ENCODE measurements at places on chromosomes 12 and 14. TPM values are rescaled to one million over a fixed set of nuclear protein-coding genes. Genes with fewer than 3 reads are reported as not detected.

- DNase-seq: no peak
These were observed 508.1 kb downstream of the PCNX1 start for GRCh38 chr14:71415404-71415690.

TSPAN9 gene
- 50.4 TPM for total RNA-seq

RIPK3 gene
- 0.80 TPM for total RNA-seq

DNA sequence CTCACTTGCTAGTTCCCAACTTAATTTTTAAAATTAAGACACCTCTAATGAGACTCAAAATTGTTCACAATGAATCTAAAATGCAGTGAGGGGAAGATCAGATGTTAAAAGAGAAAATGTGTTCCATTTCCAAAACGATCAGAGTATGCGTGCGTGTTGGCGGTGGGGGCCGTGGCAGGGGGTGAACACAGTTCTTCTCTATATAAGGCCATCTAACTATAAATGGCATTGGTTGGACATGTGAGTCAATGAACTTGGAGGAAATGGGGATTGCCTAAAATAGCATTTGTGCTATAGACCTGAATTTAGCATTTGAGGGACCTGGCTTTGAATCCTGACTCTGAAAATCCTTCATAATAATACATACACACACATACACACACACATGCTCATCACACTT is 149.4 kb downstream of the FOXN3 start:
- DNase-seq: no peak

DNA sequence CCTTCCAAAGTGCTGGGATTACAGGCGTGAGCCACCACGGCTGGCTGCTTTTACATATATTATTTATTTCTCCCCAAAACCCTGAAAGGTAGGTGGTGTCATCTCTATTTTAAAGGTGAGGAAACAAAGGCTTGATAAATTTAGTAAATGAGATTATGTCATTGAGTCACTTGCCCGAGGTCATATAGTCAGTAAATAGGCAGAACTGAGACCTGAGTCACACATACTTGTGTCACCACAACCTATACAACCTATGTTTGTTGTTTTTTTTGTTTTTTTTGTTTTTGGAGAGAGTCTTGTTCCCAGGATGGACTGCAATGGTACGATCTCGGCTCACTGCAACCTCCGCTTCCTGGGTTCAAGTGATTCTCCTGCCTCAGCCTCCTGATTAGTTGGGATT is 12.8 kb downstream of the TSFM start:
- no peak for DNase-seq

GRCh38 chr14:24817212-24818057 is 183.4 kb upstream of the GZMB start:
- DNase-seq: no peak

DNA sequence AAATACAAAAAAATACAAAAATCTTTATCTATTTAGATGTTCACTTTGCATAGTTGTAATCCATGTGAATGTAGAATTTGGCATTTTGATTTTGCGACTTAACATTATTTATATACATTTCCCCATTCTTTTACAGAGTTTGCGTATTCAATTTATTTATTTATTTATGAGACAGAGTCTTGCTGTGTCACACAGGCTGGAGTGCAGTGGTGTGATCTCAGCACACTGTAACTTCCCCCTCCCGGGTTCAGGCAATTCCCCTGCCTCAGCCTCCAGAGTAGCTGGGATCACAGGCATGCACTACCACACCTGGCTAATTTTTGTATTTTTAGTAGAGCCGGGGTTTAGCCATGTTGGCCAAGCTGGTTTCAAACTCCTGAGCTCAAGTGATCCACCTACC is 25.3 kb upstream of the STRN3 start:
- DNase-seq: no peak

IFNG-AS1 gene
- total RNA-seq: not detected

SLC35F4 gene
- total RNA-seq: not detected

- DNase-seq: no peak
These were observed 444.1 kb downstream of the TRHDE start for GRCh38 chr12:72716221-72716620.

- DNase-seq: no peak
These were observed 46.6 kb downstream of the CNTN1 start for GRCh38 chr12:40738856-40739255.

FGF6 gene
- not detected for total RNA-seq

DNA sequence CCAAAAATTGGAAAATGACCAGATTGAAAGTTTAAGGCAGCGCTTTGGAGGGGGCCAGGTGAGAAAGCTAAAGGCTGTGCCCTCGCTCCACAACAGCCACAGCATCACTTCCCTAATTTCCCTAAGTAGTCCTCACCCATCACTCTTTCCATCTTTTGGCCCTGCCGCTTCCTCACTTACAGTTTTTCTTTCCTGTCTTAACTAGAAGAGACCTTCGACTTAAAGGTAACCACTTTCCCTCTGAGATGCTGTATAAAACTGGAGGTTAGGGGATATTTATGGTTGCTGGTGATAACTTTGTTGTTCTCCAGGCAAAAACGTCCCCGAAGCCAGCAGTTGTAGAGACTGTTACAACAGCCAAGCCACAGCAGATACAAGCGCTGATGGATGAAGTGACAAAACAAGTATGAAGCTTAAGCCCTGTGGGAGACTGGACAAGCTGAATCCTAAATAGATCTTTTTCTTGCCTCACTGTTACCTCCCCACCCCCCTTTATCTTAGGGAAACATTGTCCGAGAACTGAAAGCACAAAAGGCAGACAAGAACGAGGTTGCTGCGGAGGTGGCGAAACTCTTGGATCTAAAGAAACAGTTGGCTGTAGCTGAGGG is 4.3 kb downstream of the DDIT3 start:
- no peak for DNase-seq

MGP gene
- 215 TPM for total RNA-seq

KLRC1 gene
- total RNA-seq: not detected

- no peak for DNase-seq
These were observed 152.2 kb upstream of the BMP4 start for GRCh38 chr14:54108481-54109471.

DNA sequence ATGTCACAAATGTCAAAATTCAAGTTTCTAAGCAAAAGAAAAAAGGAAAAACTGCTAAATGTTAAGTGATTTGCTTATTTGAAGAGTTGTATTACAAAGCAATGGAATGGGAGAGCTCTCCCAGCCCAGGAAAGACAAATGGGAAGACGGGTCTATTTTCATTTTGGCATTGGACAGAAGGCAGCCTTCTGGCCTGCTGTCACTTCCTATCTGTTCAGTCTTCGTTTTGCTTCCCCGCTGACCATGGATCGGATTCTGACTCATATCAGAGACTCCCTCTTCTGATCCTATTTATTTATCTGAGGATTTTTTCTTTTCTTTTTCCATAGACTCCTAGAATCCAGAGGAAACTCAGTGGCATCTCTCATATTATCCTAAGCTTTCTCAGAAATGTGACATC is 634.9 kb downstream of the DIO2 start:
- DNase-seq: no peak

DNA sequence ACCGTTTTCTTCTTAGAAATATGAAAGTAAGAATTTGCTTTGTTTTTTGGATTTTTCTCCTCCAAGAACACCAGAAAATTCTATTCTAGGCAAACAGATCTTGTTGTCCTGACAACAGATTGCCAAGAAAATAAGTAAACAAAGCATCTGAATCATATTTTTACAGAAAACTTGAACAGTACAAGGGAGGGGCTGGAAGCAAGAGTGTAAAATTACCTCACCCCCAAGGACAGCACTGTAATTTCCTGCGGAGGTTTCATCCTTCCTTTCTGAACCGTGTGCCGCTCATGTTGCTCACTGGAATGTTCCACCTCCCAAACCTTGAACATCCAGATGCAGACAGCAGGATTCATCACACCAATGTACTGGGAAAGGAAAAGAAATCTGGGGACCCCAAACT is 5.4 kb upstream of the CAMKK2 start:
- DNase-seq: no peak

DNA sequence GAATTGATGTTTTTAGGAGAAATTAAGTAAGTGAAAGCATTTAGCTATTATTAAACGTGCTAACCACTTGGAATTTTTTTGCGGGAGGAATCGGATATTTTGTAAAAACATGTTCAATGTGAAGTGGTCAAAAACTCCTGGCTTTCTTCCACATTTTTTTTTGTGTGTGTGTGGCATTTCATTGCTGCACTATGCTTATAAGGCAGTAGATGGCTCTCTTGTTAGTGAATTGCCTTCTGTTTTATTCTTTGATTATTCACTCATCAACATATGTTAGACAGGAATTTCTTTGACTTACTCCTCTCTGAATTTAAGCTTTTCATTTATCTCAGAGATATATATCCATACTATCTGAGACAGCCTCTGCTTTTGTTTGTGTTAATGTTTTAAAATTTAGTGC is 71.3 kb downstream of the DERA start:
- DNase-seq: no peak

DNA sequence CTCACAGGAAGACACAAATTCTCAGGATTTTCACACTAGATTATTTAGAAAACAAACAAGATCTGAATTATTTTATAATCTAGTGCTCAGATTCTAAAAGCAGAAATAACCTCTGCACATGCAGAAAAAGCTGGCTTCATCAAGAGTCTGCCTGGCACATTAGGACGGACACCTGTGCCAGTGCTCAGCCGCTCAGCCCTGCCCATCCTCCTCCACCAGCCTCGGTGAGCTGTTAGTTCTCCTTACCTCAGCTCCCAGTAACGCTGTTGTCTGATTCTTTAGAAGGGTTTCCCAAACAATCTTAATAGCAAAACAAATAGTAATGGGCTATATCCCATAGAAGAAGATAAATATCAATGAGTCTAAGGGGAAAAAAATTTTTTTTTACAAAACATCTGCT is 27.7 kb downstream of the DUSP16 start:
- DNase-seq: no peak
